ENCODE measurements at places on chromosomes 12 and 14.

DNA sequence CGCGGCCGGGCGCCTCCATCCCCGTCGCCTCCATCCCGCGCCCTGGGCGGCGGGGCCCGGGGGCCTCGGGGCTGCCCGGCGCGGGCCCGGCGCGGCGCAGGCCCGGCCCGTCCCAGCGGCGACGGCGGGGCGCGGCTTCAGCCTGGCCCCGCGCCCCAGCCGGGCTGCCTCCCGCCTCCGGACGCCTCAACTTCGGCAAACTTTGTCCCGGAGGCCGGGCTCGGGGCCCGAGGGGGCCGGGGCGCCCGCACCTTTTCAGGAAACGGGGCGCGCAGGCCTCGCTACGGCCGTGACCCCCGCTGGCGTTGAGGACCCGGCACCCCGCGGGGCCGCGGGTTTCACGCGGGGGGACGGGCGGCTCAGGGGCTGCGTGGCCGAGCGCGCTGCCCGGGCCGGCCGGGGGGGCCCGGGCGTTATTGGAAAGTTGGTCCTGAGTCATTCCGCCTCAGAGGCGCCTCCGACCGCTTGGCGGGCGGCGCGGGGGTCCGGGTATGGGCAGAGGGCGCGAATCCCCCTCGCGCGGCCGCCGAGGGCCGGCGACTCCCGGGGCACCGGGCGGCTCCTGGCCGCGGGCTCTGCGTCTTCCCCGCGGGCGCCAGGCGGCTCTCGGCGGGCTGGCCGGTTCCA lies 575 bp downstream of the TRAF3 start:
- DNase-seq, result no peak

DNA sequence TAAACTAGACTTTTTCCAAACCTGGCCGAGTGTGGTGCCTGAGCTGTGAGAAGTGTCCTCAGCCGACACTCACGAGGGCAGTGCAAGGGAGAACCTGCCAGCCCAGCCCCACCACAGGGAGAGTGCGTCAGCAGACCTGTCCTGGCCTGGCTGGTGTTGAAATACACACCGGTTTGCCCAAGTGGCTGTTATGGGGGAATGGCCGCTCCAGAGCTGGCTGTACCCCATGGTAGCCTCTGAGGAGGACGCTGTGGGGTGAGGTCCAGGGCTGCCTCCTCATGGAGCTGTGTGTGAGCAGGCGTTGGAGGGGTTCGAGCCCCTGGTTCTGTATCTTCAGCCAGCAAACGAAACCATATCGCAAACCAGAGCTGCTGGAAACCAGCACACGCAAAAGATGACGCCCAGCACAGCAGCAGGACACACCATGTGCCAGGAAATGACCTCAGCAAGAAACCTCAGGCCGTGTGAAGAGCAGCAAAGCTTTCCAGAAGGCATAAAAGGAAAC lies 9.4 kb downstream of the ANKRD9 start:
- DNase-seq, result no peak

- DNase-seq, result no peak
Observed at GRCh38 chr14:65142429-65142828, 40.1 kb upstream of the MAX start.

- no peak for DNase-seq
Observed at GRCh38 chr12:87901457-87901856, 127.7 kb downstream of the C12orf50 start.

DNA sequence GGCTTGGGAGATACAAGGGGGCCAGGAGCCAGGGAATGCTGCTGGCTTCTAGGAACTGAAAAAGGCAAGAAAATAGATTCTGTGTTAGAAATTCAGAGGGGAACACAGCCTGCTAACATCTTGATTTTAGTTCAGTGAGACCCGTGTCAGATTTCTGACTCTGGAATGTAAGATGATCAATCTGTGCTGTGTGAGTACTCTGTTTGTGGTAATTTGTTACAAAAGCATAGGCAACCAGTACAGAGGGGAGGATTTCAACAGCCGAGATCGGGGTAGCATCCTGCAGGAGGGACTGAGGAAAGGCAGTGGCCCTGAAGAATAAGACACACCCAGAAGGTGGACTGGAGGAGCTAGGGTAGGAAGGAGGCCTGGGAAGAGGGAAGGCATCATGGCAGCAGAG lies 410.0 kb upstream of the CCDC196 start:
- no peak for DNase-seq

DNA sequence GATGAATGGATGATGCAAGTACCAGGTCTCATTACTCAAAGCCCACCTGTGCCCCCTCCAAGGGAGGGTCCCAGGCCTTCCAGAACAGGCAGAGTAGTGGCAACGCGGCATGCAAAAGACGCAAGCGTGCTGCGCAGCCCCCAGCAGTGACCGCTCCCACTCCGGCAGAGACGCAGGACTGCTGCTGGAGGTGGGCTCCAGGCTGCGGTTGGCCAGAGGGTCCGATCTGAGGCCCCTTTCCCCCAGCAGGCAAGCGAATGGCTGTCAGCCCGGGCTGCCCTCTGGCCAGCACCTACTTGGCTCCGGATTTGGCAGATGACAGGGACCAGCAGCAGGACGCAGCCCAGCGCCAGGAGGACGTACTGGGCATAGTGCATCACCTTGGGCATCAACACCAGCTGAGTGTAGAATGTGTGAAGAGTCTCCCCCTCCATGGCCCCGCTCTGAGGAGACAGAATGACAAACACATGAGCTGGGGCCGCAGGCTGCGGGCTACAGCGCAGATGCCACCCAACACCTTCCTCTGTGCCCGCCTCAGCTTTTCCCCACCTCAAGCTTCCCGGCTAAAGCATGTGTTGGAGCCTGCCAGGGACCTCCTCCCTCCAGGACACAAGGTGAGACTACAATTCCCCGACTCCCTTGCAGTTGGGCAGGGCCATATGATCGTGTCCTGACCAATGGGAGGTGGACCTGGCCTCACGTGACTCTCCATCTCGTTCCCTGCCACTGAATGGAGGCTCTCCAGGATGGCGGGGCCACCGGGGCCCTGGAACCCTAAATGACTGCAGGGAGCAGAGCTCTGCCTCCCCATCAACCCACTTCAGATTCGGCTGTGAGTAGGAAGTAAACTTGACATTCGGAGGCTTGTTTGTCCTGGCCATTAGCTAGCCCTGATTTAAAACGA lies 77.4 kb downstream of the SCARB1 start:
- no peak for DNase-seq

DNA sequence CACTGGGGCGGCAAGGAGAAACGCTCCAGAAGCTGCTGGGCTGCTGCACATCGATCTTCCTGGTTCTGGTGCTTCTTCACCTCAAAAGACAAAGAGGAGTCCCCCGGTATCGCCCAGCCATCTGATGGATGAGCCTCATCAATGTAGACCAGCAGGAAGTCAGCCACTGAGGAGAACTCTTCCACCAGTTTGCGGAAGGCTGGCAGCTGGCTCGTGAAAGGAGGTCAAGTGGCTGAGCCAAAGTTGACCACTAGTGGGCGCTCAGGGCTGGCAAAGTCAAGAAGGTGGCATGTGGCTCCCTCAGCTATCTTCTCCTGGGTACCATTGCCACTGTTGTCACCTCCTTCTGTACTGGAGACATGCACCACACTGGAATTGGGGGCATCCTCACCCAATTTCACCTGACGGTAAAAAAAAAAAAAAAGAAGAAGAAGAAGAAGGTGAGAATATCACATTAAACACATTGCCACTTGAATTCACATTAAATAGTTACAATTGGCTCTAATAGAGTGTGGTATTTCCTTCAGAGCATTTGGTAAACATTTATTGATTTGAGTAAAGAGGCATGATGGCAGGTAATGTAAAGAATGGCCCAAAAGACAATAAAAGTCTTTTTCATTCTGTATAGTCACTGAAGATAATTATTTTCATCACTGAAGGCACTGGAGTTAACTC lies 8.3 kb downstream of the DIO2 start:
- no peak for DNase-seq

DNA sequence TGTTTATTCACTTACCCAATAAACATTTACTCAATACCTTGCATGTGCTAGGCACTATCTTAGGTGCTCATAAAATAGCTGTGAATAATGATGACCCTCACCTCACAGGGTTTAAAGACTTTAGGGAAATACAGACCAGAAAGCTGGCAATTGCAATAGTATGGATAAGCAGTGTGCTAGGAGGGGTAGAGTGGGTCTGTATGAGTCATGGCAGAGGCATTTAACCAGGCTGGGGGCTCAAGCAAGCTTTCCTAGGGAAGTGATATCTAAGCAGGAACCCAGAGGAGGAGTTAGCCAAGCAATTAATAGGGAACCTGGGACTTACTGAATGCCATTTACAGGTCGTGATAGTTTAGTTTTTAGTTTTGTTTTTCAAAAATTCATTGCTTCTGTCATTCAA lies 123.9 kb upstream of the CCDC198 start:
- DNase-seq, result no peak

DNA sequence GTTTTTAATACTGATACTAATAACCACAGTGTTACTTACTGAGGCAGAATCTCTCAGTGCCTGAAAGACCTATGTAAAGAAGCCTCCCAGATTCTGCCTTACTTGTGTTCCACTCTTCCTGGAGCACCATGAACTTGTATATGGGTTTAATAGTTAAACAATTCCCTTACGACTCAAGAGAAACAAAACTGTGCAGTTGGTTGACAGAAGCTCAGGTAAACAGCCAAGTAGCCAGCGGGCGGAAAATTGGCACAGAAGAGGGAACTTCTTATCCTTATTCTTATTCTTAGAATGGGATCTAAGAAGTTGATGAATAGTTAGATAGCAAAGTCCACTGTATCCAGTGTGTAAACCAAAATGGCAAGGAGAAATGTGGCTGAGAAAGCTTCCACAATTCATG lies 22.7 kb upstream of the MAGOHB start:
- no peak for DNase-seq

- DNase-seq, result no peak
Observed at GRCh38 chr12:88471331-88472045, 108.8 kb downstream of the KITLG start.

DNA sequence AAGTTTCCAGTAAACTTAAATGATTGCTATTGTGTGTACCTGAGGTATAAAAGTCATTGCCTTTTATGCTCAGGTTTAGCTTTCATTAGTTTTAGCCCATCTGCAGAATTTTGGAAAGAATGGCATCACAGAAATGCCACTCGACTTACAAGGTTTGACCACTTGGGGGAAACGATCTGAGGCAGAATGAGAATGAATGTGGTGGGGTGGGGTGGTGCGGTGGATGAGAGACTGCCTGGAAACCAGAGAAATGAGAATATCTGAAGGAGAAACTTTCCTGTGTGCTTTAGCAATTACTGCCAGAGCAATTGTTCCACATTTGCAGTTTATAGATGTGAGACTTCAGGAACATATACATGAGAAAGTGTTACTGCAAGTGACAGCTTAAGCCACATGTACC lies 225.4 kb upstream of the PDE3A start:
- no peak for DNase-seq

GRCh38 chr14:75578102-75578785 lies at the start of gene FLVCR2:
FLVCR2 (plus strand) TSS chr14:75578620; CDS start chr14:75578973, 353 bp downstream.
- DNase-seq, result peak; percentile 62

DNA sequence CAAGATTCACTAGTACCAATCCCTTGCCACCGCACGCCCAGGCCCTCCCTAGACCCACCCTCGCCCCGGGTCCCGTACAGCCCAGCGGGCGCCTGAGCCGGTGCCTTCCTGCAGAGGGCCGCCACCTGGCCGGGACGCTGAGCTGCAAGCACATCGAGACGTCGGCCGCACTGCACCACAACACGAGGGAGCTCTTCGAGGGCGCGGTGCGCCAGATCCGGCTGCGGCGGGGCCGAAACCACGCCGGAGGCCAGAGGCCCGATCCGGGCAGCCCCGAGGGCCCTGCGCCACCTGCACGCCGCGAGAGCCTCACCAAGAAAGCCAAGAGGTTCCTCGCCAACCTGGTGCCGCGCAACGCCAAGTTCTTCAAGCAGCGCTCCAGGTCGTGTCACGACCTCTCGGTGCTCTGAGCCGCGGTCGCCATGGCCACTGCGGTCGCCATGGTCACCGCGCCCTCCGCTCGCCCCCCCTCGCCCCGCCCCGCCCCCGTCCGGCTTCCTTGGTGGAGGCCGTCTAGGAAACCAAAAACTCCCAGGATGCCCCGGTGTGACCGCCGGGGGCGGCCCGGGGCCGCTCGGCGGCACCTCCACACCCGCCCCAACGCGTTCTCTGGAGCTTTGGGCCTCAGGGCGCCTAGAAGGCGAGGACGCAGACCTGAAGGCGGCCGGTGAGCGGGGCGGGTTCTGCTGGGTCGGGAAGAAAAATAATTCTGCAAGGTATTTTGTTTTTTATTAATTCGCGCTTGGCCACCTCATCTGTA lies 3.7 kb downstream of the REM2 start:
- DNase-seq, result peak; percentile 86

DNA sequence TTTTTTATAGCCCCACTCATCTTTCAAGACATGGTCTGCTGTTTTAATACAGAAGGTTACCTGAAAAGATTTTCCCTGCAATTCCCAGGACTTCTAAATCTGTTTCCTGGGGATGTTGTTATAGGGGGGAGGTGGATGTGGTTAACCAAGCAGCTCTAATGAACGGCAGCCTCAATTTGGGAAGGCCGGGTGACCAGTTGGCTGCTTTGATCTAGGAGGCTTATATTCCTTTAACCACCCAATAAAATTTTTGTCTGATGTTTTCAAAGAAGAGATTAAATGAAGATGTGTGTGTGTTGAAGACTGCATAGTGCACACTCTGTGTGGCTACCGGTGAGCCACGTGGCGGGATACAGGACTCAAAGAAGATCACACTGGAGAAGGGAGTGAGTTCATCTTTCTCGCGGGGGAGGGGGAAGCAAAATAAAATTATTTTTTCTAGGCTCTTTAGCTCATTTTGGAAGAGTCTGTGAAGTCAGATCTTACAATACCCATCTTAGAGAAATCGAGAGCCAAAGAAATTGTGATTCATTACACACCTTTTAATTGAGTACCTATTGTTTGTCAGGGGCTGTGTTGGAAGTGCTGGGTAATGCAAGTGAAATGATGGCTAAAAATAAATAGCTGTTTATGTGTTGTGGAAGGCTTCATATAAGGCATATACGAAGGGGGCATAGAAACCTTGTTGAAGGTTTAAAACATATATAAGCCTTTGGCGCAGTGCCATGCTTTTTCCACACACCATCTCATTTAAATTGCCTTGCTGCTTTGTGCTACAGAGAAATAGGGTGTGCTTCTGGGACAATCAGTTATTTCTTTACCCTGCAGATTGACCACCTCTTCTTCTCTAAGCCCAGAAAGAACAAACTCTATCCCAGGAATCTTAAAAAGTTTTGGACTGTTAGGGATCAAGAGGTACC lies 18.5 kb downstream of the ELK3 start:
- DNase-seq, result no peak

GRCh38 chr12:101044512-101045059 lies 165.5 kb downstream of the SLC5A8 start:
- no peak for DNase-seq

DNA sequence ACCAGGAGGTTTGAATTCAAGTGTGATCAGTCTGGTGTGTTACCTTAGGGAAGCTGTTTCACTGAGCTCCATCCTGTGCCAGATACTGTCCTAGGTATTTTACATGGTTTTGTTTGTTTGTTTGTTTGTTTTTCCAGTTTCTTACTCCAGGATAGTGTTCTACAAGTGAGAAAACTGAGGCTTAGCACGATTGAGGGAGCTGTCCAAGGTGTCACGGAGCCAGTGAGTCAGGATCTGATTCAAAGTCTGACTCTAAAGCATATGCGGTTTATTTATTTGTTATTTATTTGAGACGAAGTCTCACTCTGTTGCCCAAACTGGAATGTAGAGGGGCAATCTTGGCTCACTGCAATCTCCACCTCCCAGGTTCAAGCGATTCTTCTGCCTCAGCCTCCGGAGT lies 79.7 kb upstream of the GNG2 start:
- DNase-seq, result no peak

- DNase-seq, result no peak
Observed at GRCh38 chr12:63913929-63914328, 69.4 kb downstream of the SRGAP1 start.
